ENCODE measurements at places on chromosomes 1 and 21.

- no peak for DNase-seq
These were observed 55.5 kb downstream of the CAPN8 start for GRCh38 chr1:223609977-223610376.

- DNase-seq, result no peak
These were observed 209.6 kb downstream of the NUF2 start for GRCh38 chr1:163531345-163531744.

- DNase-seq, result no peak
These were observed 15.9 kb upstream of the OLFML3 start for GRCh38 chr1:113963281-113963906.

GRCh38 chr1:154154534-154155191 is at the start of gene NUP210L:
Gene NUP210L (minus strand): TSS chr1:154155073.
- DNase-seq, result no peak

GRCh38 chr1:186530109-186530508 is 69.2 kb upstream of the PDC start:
- DNase-seq, result no peak

Measured in stimulated activated CD8-positive, alpha-beta memory T cell treated with anti-CD3 and anti-CD28 coated beads, Interleukin-15, amount 100 ng/mL, for 4 hours (primary cell).